ENCODE measurements at places on chromosomes 3 and 15.

- no peak for DNase-seq
Measured at GRCh38 chr3:119642746-119643473, 17.5 kb downstream of the POPDC2 start.

- DNase-seq: no peak
Measured at GRCh38 chr3:119625451-119626153, 27.9 kb downstream of the PLA1A start.

DNA sequence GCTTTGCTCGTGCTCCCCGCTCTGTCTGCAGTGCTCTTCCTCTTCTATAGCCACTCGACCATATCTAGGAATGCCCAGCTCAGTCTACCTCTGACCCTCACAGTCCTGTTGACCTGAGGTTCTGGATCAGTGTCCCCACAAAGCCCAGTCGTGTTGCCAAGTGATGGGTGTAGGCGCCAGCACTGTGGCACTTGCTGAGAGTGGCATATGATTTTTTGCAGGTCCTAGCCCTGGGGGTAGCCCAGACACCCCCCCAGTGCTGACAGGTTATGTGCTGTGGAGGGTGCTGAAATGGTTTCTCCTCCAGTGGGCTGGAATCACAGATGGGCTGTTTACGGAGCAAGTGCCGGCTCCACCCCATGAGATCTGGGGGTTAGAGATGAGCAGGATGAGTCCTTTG lies 32.5 kb downstream of the ACAD9 start:
- DNase-seq: no peak

GRCh38 chr3:67437789-67438188 lies 216.6 kb downstream of the SUCLG2 start:
- no peak for DNase-seq

DNA sequence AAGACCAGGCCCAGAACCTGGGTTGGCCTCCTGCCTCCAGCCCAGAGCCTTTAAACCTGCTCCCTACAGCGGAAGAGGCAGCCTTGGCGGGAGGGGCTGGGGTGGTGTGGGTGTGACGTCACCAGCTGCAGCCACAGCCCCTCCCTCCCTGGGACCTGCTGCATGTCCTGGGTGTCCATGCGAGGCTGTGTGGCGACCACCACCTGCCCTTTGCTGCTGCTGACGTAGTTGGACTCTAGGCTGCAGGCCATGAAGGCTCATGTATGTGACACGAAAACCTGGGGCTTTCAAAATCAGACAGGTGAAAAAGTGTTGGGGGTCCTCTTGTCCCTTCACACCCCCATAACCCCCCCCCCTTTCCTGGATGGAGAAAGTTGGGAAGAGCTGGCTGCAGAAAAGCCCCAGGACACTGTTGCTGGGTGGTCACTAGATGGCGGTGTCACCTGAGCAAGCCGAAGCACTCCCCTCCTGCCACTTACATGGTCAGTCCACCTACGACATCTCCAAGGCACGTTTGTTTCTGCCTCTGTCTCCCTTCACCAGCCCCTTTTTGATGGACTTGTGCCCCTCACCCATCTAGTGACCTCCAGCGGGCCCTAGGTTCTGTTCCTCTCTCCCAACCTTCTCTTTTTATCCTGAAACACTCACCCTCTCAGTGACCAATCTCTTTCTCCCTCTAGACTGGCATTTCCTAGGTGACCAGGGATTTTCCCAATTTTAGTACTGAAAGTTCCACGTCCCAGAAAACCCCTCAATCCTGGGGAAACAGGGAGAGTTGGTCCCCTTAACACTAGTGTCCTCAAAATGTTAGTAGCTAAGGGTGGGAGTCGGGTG lies 35.2 kb downstream of the SLC6A20 start:
- DNase-seq: peak; percentile 33

GRCh38 chr3:123749711-123750110 lies 134.4 kb downstream of the MYLK start:
- DNase-seq: no peak

GRCh38 chr3:196995027-196995426 lies 26.4 kb upstream of the PIGZ start:
- no peak for DNase-seq

- DNase-seq: no peak
Measured at GRCh38 chr3:88142094-88142624, 7.6 kb upstream of the C3orf38 start.

DNA sequence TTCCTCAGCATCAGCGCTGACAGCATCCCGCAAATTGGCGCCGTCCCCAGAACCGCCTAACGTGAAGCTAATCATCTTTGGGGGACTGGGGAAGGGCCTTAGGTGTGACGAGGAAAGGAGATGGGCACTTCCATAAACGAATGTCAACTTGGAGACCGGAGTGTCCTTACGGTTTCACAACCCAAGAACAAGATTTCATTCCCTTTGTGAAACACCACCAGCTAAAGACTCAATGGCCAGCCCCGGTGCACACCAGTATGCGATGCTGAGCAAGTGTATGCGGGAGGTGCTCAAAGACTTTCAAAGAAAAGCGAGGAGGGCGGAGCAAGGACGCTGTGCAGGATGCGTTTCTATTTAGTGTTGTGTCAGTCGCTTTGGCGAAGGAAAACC lies 759 bp upstream of the TTBK2 start:
- no peak for DNase-seq

GRCh38 chr15:50192926-50193620 lies 11.1 kb downstream of the SLC27A2 start:
- no peak for DNase-seq

- no peak for DNase-seq
Measured at GRCh38 chr3:74643636-74644035, 29.2 kb upstream of the CNTN3 start.

- no peak for DNase-seq
Measured at GRCh38 chr15:83063551-83063950, 3.5 kb downstream of the BTBD1 start.

GRCh38 chr15:26805470-26805869 lies 32.6 kb upstream of the GABRB3 start:
- no peak for DNase-seq

DNA sequence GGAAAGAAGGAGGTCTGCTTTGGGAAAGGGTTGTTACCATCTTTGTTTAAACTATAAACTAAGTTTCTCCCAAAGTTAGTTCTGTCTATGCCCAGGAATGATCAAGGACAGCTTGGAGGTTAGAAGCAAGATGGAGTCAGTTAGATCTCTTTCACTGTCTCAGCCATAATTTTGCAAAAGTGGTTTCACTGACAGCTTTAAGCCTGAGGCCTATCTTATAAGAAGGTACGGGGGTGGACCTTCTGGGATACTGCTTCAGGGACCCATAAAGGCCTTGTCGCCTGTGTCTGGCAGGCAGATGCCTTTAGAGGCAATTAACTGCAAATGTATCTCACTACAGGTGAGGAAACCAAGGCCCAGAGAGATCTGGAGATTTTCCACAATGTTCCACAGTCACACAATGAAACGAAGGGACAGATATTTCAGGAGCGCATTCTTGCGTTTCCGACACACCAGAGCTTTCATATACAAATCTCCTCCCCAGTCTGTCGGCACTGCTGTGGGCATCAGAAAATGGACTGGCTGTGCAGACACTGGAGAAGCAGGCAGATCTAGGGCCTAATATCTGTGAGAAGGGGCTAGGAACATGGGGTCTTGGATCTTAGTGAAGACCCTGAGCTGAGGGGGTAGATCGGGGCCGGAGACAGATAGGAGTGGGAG lies 169.5 kb upstream of the SMAD3 start:
- DNase-seq: no peak

DNA sequence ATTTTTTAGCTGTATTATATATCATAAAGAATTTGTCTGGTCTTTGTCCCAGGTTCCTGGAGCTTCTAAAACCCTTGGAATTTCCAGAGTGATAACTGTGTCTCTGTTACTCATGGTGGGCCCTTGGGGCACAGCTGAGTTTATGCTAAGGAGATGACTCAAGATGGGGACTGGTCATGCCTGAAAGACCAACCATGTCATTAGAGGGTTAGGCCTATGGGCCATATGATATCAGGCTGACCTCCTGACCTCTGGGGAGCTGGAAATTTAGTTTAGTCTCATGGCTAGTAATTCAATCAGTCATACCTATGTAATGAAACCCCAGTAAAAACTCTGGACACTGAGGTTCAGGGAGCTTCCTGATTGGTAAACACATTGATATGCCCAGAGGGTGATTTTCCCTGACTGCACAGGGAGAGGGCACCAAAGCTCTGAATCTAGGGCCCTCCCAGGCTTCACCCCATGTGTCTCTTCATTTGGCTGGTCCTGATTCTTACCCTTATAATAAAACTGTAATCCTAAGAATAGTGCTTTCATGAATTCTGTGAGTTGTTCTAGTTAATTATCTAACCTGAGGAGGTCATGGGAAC lies 69.6 kb downstream of the EEFSEC start:
- DNase-seq: no peak
